ENCODE measurements at places on chromosomes 5 and 9.

DNA sequence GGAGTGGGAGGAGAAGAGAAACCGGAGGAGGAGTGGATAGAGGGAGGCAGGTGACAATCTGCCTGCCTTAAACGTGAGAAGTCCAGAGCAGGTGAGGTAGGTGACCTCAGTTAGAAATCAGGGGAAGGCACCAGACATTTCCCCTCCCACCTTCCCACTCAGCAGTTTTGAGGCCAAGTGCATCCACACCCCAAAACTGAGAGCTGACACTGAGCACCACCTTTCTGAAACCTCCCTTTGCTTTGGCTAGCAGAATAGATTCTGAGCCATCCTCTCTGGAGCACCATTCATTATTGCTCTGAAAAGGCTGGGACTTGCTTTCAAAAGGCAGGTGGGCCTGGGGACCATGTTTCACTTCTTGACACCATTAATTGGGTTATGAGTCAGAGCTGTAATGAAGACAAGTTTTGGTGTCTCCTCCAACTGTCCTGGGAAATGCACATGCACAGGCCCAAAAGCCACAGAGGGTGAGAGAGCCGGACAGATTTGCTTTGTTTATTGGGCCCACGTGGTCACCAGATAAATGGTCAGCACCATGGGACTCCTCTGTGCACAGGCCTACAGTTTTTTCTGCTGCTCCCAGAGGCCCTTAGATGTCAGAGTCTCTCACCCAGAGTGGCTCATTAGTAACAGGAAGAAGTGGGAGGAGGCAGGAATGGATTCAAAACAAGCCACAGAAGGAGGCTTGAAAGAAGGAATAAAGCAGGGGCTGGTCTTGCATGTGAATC lies 314.7 kb downstream of the TLE1 start:
- DNase-seq, result no peak

DNA sequence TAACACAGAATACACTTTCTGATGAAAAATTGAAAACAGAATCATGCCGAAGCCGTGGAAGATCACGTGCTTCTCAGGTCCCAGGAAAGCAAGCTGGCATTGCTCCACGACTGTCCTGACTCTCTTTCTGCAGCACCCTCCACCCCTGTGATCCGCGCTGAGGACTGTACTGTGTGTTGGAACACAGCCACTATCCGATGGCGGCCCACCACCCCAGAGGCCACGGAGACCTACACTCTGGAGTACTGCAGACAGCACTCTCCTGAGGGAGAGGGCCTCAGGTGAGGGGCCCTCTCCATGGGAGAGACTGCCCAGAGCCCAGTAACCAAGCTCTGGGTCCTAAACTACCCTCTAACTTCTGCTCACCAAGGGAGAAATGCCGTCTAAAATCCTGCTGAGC lies 73.3 kb downstream of the CMYA5 start:
- no peak for DNase-seq

GRCh38 chr5:181069767-181070491 lies 29.9 kb downstream of the BTNL9 start:
- no peak for DNase-seq

DNA sequence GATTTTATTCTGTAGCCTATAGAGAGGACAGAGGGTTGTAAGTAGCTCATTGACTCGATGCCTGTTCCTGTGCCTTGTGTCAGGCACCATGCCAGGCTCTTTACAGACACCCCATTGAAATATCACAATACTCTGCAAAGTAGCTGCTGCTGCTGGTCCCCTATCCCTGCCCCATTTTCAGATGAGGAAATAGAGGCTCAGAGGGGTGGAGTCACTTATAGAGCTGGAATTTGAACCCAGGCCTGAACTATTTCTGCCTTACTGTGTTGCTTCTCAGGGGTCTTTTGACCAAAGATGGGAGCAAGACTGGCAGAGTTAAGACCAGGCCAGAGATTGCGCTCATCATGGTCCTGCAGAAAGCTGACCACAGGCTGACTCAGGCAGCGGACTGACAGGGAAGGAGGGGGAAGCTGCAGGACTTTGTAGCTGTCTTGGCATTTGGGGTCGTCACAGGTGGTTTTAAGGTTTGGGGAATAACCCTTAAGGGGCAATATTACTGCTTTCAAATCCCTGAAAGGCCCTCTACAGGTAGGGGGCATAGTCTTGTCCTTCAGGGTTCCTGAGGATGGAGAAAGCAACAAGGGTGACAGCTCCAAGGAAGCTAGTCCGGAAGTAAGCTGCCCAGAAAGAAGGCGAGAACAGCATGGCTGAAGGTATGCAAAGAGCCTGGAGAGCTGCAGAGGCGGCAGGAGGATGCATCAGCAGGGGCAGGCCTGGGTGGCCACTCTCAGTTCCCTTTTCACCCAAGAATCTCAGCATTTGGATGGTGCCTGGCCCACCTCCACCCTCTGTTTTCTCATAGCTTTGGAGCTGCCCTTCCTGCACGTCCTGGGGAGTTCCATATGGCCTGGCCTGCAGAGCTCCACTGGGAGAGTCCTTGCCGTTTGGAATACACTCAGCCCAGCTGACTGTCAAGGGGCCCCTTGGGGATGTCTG lies 18.3 kb upstream of the NDST1 start:
- no peak for DNase-seq

DNA sequence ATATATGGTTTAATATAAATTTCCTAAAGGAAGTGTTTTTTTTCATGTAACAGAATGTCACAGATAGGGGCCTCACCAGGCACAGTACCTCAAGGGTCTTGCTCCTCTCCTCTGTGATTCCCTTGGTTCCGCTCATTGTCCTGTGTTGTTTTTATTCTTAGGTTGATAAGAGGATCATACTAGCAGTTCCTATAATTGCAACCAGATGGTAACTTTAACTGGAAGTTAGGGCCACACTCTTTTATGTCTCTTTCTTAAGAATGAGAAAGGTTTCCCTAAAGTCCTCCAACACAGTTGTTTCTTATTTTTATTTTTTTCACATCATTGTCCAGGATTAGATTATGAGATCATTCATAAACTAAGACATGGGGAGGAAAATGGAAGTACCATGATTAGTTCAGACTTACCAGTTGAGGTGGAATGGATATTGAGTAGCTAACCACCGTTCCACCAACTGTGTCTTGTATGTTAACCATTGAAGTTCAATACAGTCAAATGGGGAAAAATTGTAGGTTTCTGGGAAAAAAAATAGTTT lies 41.1 kb downstream of the FAM174A start:
- DNase-seq, result no peak

- no peak for DNase-seq
Measured at GRCh38 chr5:149528281-149529060, 22.8 kb downstream of the CSNK1A1 start.

Data from stimulated activated CD4-positive, alpha-beta T cell treated with anti-CD3 and anti-CD28 coated beads, TNF-alpha, amount 100 ng/mL, for 1 hour (primary cell).